GM12891 (cell line): ENCODE measurements at places on chromosomes 12 and 14.

DNA sequence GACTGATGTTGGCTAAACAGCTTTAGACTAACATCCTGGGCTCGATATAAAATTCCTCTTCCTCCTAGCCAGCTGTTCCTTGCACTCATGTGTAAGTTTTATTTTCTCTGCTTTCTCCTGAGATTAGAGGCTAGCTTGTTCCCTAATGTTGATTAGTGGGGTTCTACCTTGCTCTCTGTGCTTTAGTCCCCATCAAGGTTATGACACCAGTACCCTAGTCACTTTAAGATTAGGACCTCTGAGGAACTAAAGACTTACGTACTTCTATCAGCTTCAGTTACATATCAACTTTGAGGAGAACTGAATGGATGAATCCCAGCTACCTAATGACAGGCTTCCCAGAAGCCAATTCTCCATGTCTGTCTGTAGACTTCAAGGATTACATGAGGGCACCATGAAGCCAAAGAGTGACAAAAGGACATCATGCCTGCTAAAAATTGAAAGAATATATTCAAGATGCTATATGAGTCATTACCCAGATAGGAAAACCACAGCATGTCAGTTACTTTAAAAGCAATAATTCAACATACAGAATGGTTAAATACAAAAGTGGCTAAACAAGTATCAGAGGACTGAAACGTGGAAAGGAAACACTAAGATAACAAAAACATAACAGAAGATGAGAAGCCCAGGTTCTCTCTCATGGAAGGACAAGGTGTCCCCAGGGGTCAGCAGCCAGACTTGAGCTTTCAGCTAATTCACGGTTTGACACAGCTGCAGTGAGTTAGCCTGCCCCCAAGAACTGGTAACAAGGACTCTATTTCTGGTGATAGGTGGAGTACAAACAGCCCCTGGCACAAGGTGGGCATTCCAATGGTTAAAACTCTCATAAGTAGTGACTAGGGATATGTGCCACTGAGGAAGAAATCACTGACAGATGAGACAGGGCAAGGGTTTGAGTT, 20.4 kb downstream of the ADAM20 start:
- DNase-seq: no peak

DNA sequence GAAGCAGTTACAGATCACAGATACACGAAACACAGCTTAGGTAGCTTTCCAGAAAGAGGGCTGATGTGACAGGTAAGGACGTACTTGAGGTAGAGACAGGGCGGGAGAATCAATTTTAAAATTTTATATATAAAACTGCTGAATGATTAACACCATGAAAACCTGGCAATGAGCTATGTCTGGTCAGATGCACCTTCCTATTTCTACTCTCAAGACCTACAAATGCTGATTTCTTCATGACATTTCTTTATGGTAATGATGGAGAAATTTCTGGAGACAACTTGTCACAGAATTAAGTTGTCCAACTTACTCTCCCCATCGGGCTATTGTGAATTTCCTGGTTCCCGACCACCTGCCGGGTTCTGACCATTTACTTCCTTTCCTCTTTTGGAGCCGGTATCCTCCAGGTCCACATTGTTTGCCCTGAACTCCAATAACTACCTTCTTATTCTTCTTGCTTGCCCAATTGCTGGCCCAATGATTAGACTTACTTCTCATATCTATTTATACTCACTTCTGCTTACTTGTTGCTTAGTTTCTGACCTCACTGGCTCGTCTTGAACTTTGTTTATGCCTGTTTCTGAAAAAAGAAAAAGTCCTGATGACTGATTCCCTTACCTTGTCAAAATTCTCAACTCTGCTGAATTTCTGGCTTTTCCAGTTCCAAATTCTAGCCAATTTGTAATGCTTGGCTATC, 12.8 kb upstream of the ATP2B1 start:
- no peak for DNase-seq

- no peak for DNase-seq
Measured at GRCh38 chr14:35666429-35667043, 132.6 kb downstream of the INSM2 start.

DNA sequence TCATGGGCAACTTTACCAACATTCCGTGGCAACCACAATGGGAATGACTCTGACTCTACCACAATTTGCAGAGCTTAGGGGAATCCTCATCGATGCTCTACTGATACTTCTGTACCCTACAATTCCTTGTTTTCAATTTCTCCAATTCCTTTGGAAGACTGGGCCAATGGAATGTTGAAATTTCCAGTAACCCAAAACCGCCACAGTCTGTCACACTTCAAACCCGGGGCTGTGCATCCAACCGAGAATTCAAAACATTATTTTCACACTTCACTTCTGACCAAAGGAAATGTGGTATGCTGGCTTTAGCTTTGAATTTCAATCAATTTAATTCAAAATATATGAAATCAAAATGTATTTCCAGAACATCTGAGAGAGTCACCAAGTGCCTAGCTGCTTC, 951.4 kb downstream of the VRK1 start:
- DNase-seq: no peak

- no peak for DNase-seq
Measured at GRCh38 chr14:74713395-74713735, 421 bp downstream of the FCF1 start.

DNA sequence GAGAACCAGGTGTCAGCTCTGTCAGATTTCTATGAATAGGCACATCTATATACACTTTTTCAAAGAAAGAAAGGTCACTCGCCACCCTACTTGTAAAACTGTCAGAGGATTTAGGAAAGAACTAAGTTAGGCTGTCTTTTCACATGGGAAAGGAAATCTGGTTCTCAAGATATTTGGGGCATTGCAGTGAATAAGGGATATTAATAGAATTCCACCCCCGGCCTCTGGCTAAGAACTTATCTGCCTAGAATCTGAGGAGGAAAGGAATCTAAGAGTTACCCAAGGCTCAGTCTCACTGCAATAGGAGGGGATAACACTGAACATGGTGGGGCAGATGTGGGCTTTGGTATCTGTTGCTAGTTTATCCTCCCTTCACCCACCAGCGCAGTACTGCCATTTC, 677.6 kb downstream of the NRXN3 start:
- no peak for DNase-seq

DNA sequence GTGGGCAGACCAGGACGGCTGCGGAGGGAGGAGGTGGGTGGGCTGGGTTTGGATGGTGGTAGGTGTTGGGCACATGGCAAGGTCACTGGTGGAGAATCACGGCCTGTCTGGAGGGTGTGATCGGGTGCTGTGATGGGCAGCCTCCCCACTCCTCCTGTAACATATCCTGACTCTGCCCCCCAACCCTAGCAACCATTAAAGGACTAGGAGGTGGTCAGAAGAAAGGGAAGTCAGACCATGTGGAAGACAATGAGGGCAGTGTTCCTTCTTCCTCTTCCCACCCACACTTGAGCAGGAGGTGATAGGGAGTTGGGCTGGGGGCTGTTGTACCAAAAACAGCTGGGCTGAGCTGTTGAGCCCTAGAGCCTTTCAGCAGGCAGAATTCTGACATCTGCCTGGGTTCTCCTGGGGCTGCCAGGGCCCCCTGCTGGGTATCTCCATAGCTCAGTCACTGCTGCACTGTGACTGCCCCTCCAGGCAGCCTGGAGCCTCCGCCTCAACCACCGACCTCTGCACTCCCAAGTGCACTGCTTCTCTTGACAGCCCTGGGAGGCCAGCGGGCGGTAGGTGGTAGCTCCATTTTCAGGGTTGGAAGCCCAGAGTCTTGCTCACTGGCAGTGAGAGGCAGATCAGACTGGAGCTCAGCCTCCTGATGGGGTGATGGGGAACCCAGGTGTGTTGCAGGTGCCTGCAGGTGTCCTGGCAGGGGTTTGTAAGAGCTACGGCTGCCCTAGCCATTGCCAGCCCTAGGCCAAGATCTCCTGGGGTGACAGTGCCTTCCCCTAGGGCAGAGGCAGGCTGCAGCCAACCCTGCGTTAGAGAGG, 15.4 kb downstream of the VASH1 start:
- DNase-seq: no peak

- DNase-seq: no peak
Measured at GRCh38 chr12:40693207-40693821, 1.1 kb downstream of the CNTN1 start.

DNA sequence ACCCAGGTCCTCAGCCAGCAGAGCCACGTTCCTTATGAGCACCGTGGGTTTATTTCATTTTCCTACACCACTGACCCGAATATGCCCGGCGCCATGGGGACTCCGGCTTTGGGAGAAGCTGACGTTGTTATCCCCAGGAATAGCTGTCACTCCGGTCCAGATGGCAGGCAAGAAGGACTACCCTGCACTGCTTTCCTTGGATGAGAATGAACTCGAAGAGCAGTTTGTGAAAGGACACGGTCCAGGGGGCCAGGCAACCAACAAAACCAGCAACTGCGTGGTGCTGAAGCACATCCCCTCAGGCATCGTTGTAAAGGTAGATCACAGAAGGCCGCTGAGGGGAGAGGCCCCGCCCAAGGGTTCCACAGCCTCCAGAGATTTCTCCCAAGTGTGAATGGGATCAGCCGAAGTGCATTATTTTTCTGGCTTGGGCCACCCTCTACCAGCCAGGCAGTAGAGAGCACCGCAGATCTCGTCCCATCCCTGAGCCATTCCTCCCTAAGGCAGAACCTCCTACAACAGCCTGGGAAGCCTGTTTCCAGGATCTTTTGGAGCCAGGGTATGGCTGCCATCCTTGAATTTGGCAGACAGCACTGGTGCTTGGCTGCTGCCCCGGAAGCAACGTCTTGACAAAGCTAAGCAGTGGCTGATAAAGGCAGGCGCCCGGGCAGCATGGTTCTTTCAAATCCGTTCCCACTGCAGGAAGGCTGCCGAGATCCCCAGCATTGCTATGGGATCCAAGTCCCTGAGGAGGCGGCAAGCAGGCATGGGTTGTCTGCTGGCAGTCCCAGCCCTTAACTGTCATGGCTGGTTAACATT, 17.8 kb downstream of the CDK2AP1 start:
- DNase-seq: no peak

DNA sequence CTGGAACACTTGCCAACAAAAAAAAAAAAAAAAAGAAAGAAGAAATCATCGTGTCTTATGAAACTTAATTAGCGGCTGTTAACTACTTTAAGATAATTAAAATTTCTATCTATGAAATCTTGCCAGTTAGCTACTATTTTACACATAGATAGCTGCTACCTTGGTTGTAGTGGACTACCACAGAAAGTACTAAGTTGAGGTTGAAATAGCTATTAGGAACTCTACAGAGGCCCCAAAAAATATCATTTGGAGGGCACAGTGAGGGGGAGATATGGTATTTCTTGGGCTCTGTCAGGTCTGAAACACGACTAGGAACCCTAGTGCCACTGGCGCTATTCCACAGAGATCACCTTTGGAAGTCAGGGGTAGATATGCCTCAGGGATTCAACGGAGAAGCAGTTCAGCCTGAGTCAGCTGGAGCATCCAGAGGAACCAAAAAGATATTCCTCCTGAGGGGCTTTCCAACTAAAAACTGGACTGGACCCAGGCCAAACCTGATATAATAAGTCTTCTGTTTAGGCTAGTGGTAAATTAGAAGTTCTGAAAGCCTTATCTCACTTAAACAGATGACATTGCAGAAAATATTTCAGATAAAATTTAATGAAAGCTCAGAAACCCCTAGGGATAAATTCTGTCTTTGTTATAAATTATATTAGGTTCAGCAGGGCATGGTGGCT, 126.1 kb downstream of the EPS8 start:
- DNase-seq: no peak

DNA sequence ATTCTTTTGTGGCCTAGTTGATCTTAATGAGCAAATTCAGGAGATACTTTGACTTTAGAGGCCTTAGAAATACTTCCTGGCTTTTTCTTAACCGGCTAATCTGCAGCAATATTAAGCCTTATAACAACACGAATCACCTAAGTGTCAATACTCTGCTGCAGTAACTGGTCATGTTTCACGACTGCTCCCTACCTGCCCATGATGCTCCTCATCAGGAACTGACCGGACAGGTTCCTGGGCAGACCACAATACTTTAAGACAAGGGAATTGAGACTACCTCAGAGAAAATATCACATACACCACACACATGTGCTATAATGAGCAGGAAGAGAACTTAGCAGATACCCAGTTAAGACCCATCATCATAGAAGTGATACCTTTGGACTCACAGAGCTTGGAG, 211.9 kb upstream of the BMP4 start:
- no peak for DNase-seq

DNA sequence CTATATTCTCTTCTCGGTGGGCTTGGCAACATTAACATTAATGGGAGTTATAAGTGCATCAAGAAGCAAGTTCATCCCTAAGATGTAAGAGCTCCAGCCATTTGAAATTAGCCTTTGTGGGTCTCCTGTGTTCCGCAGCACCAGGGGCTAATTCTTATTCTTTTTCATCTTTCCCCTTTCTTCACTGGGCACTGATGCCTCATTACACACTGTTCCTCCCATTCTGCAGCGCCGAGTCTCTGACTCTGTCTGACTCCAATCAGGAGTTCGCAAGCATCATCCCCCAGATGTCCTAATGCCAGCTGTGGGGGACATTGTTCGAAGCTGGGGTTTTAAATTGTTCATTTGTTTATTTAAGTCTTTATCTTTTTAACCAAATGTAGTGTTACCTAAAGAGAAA, 341.3 kb downstream of the EGLN3 start:
- no peak for DNase-seq

DNA sequence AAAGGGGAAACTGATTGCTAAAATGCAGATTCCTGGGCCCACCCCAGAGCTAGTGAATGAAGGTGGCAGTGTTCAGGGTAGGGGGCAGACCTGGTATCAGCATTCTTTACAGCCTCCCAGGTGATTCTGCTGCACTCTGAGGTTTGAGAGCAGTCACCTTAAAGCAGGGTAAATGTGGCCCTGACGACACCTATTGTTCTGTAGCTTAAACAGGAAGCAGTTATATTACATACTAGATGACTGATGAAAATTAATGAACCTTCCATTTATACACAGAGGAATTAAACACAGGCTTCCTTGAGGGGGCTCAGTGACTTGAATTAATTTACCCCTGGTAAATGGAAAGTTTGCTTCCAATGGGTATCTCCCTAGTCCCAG, 25.3 kb downstream of the NUAK1 start:
- no peak for DNase-seq

GRCh38 chr14:41570415-41571155, 36.1 kb upstream of the LRFN5 start:
- DNase-seq: no peak

- DNase-seq: no peak
Measured at GRCh38 chr14:68874746-68875155, 81.9 kb upstream of the ZFP36L1 start.

DNA sequence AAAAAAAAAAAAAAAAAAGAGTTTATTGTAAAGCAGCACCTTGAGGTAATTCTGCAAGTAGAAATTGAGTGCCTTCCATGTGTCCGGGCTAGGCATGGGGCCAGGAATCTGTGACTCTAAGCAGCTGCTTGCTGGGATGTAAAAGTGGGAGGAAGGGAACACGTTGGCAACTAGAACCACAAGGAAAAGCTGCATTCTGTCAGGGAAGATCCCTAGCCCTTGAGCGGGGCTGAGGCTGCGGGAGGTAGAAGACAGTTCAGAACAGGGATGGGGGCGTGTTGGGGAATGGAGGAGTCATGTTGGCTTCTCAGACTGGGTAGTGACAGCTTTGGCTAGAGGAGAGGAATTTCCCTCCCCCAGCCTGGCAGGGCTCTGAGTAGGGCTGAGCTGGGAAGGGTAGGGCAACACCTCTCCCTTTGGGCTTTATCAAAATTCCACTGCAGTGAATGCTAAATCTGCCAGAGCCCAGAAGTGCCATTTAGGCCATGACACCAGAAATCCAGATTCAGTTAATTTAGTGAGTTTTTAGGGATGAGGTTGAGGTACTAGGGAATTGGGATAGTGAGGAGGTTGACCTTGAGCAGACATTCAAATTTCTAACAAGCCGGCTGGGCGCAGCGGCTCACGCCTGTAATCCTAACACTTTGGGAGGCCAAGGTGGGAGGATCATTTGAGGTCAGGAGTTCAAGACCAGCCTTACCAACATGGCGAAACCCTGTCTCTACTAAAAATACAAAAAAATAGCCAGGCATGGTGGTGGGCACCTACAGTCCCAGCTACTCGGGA, 3.4 kb upstream of the TRAFD1 start:
- no peak for DNase-seq
